ENCODE measurements at places on chromosomes 1 and 21.

GRCh38 chr1:227273557-227273956, 44.7 kb downstream of the CDC42BPA start:
- no peak for DNase-seq

DNA sequence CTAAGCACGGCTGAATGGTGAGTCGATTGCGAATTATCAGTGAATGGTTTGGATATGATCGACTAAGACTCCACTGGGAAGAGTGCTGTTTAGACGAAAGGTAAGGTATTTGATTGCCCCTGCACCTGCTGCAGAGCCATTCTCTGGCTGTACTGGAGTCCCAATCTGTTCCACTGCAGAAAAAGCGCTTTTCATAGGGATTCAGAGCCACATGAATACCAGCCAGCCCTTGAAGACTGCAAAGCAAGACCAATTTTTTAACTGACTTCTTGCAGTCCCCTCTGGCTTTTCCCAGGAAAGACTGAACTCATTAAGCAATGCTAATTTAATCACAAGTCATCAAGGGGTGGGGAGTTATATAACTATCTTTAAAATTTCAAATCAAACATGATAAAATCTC, 1.3 kb downstream of the GREM2 start:
- DNase-seq = no peak

GRCh38 chr1:212514056-212514614, 81.4 kb downstream of the NENF start:
- DNase-seq = peak; percentile 27

GRCh38 chr21:45015469-45015860, 58.9 kb upstream of the ADARB1 start:
- DNase-seq = no peak

- no peak for DNase-seq
Observed at GRCh38 chr1:4379451-4380175, 274.8 kb upstream of the AJAP1 start.

GRCh38 chr1:15341634-15342407, 67.9 kb upstream of the EFHD2 start:
- peak; percentile 68 for DNase-seq

DNA sequence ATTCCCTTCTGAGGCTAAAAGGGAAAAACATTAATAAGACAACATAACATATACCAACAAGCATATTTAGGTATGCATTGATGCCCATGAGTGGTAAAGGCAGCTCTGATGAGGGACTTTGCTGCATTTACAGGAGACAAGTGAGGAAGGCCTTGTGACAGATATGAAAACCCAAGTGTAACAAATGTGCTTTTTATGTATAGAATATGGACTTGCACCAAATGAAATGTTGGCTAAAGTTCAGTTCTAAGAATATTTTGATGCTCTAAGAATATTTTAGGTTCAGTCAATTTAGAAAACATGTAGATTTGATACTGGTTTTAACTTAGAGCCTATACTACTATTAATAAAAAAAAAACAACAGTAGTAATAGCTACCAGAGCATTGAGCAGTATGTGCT, 424.7 kb downstream of the LMO4 start:
- no peak for DNase-seq

GRCh38 chr1:231720652-231721325, 94.2 kb downstream of the DISC1 start:
- DNase-seq = no peak

GRCh38 chr1:178006043-178006442, 36.2 kb upstream of the SEC16B start:
- DNase-seq = no peak

DNA sequence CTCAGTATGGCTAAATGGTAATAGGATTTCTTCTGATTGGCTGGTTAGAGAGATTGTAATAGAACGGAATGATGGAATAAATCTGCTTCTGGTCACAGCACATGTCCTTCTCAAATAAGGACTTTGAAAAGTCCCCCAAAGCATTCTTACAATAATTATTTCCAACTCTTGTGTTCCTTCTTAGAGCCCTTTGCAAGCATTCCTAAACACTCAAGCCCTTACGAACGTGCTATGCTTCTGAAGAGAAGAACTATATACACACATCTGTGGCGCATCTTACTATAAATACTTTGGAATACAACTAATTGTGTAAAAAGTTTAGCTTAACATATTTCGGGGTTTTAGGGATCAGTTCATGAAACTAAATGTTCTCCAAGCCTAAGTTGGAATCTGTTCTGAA, 25.6 kb downstream of the CLIC4 start:
- no peak for DNase-seq

DNA sequence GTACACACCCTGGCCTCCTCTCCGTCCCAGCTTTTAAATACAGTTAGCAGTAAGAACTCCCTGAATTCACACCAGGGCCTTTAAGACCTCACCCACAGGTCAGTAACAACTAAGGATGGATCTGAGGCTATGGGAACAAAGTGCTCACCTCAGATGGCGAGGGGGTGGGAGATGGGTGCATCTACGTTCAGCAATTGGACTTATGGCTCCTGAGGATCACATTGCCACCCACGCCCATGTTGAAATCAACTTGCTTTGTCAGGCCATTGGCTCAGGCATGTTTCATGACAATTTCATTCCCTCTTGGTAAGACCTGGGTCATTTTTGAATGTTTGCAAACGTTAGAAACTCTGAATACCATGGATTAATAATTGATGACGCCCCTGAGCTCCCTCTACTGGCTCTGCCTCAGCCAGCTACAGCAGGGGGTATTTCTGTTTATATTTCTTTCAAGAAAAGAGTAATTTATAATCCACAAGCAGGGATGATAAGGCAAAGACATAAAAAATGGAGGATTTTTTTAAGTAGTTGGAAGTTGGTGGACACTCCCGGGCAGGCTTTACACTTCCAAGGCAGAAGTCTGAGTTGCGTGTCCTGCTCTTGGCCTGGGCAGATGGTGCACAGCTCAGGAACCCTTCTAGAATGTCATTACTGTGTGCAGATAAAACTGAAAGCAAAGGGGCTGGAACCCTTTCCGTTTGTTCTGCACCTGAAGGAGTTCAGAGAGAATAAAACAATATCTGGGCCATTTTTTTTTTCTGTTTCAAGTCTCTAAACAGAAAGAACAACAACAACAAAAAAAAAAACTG, 13.7 kb upstream of the LBR start:
- DNase-seq = peak; percentile 72

- DNase-seq = no peak
Observed at GRCh38 chr1:170530972-170531757, 801 bp upstream of the GORAB start.

- no peak for DNase-seq
Observed at GRCh38 chr1:237211031-237211430, 169.0 kb downstream of the RYR2 start.

DNA sequence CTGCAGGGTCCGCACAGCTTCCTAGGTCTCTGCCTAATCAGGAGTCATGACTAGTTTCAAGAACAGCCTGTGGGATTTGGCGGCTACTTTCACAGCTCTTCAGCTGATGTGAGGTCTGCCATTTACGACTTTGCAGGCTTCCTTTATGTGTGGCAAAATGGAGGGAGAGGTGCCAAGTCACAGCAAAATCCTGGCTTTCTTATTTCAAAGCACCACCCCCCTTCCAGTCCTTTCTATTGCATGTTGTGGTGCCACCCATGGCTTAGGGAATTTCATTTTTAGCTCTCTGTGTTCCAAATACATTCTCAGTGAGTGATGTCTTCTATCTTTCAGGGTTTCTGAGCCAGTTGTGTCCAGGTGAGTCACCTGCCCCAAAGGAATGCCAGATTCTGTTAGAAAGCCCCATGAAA, 75.1 kb upstream of the WLS start:
- DNase-seq = no peak

GRCh38 chr1:165365341-165365740, 8.8 kb upstream of the LMX1A start:
- no peak for DNase-seq

- DNase-seq = no peak
Observed at GRCh38 chr1:81775510-81775909, 25.2 kb upstream of the ADGRL2 start.

DNA sequence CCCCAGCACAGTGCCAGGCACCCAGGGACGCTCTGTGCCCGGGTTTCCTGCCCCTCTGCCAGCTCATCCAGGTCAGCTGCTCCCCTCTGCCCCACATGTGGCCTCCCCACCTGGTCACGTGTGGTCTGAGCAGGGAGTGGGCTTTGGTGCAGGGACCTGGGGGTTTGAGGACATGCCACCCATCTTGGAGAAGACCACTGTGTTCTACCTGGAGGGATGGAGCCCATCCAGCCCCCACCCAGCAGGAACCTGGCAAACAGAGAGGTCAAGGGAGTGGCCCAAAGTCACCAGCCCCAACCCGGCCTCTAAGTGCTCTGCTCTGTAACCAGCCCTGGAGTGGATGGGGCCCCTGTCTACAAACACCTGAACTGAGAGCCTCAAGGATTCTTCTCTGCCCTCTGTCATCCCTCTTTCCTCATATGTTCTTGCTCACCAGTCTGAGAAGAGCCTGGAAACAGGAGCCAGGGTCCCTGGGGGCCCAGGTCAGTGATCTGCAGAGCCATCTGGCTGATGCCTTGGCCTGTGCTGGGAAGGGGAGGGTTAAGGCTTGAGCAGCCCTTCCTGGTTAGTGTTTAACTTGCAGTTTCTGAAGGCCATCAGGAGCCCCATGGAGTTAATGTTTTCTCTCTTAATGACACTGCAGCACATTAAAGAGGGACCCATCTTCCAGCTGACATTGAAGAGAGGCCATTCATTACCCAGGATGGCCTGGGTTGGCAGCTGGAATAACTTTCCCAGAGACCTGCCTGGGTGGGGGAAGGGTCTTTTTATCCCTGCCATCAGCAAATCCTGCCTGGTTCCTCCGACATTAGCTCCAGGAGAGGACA, 235.4 kb downstream of the PTPRU start:
- no peak for DNase-seq

DNA sequence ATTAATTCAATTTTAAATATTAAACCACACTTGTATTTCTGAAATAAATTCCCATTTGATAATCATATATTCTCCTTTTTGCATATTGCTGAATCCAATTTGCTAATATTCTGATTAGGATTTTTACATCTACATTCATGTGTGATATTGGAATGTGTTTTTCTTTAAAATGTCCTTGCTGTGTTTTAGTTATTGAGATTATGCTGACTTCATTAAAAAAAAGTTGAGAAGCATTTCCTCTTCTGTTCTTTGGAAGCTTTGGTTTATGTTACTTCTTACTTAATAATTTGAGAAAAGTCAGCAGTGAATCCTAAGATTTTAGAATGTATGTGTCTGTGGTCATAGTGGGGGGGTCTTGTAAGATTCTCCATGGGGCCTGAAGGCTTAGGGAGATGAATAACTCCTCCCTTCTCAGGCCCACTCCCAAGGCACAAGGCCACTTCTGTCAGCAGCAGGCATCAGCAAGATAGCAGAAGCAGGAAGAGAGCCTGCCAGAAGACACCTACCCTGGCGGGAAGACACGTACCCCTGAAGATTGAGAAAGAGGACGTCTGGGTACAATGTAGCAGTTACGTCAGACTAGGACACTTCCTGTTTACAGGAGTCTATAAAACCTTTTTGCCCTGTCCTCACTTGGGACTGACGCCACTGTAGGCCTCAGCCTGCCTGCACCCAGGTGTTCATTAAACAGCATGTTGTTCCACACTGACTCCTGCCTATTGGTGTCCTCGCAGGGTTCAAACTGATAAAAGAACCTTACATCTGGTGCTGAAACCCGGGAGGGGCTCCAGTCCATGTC, 56.9 kb downstream of the ODF2L start:
- peak; percentile 72 for DNase-seq

DNA sequence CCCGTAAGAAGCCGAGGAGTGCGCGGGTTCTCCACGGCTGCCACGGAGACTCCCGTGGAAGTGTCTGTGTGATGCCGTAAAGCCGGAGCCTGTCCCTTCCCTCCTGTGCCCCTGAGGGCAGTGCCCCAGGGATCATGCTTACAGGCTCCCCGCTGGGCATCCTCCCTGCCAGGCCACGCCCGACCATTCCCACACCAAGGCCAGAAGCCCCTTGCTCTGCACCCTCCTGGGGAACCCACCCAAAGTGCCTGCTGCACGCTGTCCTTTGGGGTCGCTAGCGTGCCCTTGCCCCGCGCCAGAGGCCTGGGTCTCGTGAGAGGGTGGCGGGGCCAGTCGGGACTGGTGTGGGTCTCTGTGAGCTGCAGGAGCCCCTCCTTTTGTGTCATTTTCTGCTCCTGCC, 228.5 kb upstream of the C1orf174 start:
- DNase-seq = no peak

- DNase-seq = no peak
Observed at GRCh38 chr1:7084232-7084894, 299.1 kb downstream of the CAMTA1 start.

DNA sequence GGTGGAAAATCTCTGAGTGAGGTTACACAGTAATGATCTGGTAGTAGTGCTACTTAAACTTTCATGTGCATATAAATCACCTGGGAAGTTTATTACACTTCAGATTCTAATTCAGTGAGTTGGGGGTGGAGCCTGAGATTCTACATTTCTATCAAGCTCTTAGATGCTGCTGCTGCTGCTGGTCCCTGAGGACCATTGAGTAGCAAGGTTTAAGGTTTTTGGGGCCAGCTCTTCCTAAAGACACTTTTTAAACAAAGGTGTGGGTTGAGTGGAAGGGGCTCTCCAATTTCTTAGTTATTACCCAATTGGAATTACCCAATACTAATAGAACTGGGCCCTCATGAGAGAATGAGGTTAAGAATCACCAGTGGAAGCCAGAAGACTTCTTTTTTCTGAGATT, 29.5 kb downstream of the KCNA3 start:
- DNase-seq = no peak

DNA sequence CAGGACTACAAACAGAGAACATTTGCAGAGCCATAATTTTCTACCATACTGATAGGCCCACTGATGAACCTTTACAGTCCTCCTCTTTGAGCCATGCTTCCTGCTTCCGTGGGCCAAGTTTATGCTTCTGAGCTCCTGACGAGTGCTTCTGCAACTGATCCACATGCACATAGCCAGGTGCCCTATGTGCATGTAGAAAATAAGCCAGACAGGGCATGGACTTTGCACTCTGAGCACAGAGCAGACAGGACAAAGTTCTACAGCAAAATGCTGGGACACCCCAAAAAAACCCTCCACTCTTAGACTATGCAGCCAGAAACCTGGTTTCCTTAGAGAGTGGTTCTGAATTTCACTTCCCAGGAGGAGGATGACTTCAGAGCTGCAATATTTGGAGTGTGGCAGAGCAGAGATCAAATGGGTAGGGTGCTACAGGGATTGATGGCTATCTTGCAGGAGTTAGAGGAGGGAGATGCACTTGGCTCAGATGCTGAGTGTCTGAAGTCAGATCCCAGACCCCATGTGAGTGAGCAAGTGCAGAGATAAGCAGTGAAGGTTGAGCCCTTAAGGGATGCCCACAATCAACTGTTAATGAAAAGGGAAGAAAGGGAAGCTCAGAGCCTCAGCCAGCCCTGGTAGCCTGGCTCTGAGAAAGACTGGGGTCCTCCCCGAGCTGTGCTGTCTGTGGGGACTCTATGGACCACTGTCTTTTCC, 230.9 kb downstream of the DUSP10 start:
- no peak for DNase-seq

GRCh38 chr1:226716577-226716976, 22.5 kb downstream of the ITPKB start:
- no peak for DNase-seq

GRCh38 chr1:14546416-14546815, 52.1 kb upstream of the KAZN start:
- no peak for DNase-seq

- DNase-seq = peak; percentile 78
Observed at GRCh38 chr1:58823481-58824010, 39.7 kb upstream of the JUN start.

All from inflammatory macrophage (primary cell).